ENCODE measurements at places on chromosomes 2 and 18. TPM values are rescaled to one million over a fixed set of nuclear protein-coding genes. Genes with fewer than 3 reads are reported as not detected.

DNA sequence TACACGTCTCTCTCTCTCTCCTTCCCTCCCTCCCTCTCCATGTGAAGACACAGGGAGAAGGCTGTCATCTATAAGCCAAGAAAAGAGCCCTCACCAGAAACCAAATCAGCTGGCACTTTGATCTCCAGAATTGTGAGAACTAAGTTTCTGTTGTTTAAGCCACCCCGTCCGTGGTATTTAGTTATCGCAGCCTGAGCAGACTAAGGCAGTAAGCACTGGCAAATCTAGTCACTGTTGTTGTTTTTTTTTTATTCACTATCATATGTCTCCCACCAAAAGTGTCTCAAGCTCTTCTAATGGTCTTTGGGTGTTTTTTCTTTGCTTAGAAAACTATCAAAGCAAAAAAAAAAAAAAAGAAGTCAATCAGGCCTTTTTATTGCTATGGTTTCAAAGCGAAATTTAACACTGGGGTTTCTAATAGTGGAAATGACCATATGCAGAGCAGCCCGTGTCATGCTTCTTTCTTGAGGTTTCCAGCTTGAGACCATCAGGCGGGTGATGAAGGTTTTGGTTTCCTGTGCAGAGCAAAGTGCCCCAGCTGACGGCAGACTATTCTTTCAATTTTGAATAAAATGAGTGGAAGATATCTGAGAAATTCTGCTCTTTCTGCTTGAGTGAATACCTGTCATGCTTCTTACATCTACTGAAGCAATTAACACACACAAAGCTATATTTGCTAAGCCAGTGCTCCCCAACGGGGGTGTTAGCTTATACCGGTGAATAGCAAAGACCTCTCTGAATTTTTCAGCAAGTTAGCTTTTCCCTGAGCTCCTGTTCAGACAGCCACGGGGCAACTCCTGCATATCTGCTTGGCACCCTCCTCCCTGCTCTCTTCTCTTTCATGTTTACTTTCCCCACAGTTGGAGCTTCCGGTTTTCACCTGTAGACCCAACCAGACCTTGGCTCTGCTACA lies 394.1 kb upstream of the ATP5MC3 start:
- no peaks in the 10 kb centered on the region for H3K36me3 ChIP-seq
- H3K4me3 ChIP-seq = no peak overlapping the region
- no peaks in the 10 kb centered on the region for H3K4me1 ChIP-seq
- DNase-seq = no peak

DNA sequence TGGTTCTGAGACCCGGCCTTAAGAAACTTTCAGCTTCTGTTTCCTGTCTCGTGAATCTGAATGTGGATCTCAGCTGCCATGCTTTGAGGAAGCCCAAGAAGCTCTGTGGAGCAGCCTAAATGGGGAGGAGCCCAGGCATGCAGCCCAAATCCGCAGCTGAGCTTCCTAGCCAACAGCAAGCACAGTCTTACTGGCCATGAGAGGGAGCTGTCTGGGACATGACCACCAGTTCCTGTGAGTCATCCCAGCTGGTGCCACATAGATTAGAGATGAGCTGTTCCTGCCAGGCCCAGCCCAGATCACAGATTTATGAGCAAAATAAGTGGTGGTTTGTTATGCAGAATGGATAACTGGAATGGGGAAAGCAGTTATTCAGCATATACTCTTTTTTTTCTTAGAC lies 224.4 kb upstream of the APCDD1 start:
- no peak overlapping the region for H3K27ac ChIP-seq
- H3K4me3 ChIP-seq = no peak overlapping the region
- no peaks in the 10 kb centered on the region for H3K36me3 ChIP-seq
- DNase-seq = no peak
- H3K27me3 ChIP-seq = no peaks in the 10 kb centered on the region
- no peaks in the 10 kb centered on the region for H3K4me1 ChIP-seq

GRCh38 chr2:182316950-182317349 lies 109.9 kb downstream of the PDE1A start:
- H3K4me3 ChIP-seq = no peak overlapping the region
- no peaks in the 10 kb centered on the region for H3K36me3 ChIP-seq
- H3K27me3 ChIP-seq = no peaks in the 10 kb centered on the region

DNA sequence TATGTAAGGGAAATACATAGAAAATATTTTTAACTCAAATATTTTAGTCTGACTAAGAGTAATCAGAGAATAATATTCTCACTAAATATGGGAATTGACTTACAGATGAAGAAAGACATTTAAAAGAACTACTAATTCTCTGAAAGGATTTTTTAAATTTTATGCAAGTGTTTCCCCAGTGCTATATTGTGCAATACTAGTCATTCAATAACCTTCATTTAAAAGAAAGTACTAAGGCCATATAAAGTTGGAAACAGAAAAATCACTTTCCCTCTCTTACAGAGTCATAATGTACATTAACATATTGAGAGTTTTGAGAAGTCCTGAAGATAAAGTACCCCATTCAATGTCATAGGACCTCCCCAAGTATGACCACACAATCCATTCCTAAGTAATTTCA lies 584.6 kb upstream of the ACVR2A start:
- no peaks in the 10 kb centered on the region for H3K27me3 ChIP-seq
- H3K36me3 ChIP-seq = peaks cover 7% of the 10 kb centered on the region
- DNase-seq = no peak
- H3K27ac ChIP-seq = no peak overlapping the region
- no peaks in the 10 kb centered on the region for H3K4me1 ChIP-seq

DNA sequence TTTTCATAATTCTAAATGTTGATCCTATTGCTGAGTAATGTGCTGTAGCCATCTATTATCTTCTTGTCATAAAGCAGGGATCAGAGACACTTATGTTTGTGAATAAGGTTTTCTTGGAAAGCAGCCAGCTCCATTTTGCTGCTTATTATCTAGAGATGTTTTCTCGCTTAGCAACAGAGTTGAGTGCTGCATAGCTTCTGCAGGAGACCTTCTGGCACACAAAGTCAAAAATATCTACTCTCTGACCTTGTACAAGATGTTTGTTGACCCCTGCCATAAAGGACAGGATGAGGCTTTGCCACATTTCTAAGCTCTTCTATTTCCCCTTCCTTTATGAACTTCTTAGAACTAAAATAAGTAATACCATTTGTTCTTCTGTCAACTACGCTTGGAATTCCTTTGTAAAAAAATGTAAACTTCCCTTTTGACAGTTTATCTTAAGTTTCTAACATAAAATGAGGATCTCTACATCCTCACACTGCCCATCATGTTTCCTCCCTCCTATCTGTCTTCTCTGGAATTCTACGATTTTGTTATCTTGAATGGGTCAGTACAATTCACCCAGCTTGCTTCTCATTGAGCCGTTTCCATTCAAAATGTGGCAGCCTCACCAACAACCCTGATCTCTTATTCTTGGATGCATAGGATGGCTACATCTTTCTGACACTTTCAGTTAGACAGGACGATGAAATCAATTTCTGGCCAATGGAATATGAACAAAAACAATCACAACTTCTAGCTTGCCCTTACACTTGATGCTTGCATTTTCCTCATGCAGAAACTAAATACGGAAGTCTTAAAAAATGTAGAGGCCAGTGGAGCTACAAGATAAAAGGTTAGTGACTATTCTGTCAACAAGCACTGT lies 1377.0 kb downstream of the SUCLG1 start:
- no peak overlapping the region for H3K4me3 ChIP-seq
- no peaks in the 10 kb centered on the region for H3K36me3 ChIP-seq
- no peak overlapping the region for H3K27ac ChIP-seq

DNA sequence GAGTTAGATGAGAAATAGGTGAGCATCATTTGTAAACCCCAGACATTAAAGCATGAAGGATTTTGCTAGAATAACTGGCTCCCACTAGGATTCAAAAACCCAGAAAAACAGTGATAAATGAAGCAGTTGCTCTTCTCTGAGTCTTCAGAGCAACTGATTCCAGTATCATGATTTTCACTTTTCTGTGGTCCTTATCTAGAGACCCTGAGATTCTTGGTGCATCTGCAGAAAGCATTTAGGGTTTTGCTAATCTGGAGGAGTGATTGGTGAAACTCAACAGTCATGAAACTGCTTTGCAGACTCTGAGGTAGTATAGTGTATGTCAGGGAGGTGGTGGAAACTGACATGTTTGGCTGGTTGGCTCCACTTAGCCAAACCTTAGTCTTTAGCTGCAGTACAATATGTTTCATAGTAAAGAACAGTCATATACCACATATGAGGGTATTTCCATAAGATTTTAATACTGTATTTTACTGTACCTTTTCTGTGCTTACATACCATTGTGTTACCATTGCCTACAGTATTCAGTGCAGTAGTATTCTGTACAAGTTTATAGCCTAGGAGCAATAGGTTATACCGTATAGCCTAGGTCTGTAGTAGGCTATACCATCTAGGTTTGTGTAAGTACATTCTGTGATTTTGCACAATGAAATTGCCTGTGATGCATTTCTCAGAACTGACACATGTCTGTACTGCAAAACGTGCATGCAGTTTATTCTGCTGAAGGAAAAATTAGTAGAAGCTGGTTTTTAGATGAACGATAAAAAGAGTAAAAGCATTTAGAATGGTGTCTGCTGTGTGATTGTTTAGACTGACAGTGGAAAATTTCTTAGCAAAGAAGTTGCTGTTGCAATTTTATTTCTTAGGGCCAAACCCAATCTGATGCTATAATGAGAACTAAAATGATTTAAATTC lies 23.8 kb downstream of the EML4 start:
- no peaks in the 10 kb centered on the region for H3K27me3 ChIP-seq
- peaks cover 53% of the 10 kb centered on the region for H3K4me1 ChIP-seq
- H3K36me3 ChIP-seq = peaks cover 15% of the 10 kb centered on the region
- peak overlapping the region; percentile 7 for H3K27ac ChIP-seq
- no peak for DNase-seq
- H3K4me3 ChIP-seq = no peak overlapping the region

- H3K27ac ChIP-seq = no peak overlapping the region
Measured at GRCh38 chr2:188345831-188346458, 54.3 kb downstream of the GULP1 start.

GRCh38 chr18:78865771-78866310 lies 113.8 kb upstream of the SALL3 start:
- no peaks in the 10 kb centered on the region for H3K27me3 ChIP-seq
- H3K4me1 ChIP-seq = no peaks in the 10 kb centered on the region
- H3K4me3 ChIP-seq = no peak overlapping the region

DNA sequence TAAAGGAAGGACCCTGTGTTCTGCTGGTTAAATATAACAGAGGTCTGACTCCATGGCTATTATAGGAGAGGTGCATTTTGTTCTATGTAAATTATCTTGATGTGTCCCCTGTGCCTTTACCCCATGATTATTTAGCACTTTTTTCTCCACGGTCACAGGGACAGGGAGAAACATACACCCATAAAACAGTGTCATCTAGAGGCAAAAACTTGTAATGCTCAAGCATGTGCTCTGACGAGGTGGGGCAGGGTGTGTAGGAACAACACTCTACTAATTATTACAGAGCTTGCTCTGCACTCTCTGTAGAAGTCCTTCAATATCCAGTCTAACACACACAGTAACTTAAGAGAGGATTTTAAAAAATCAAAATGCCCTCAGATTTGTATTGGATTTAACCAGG lies 187.9 kb downstream of the NEDD4L start:
- no peak overlapping the region for H3K27ac ChIP-seq
- H3K4me3 ChIP-seq = no peak overlapping the region
- no peaks in the 10 kb centered on the region for H3K36me3 ChIP-seq
- no peaks in the 10 kb centered on the region for H3K4me1 ChIP-seq

DNA sequence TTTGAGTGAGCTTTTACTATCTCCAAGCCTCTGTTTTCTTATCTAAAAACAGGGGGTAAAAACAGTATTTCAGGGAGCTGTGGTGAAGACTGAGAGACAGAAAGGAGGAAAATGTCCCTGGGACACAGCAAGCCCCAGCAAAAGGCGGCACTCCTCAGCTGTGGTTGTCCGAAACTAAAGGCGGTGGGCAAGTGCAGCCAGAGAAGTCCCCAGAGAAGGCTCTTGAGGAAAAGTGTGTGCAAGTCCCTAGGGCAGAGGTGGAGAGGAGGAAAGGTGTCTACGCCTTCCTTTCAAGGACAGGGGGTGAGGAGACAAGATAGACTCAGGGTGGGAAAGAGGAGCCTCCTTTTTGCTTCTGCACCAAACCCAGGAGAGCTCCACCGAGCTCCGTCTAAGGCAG lies 45.5 kb downstream of the CYP27C1 start:
- H3K4me1 ChIP-seq = no peaks in the 10 kb centered on the region
- no peak overlapping the region for H3K27ac ChIP-seq
- no peak overlapping the region for H3K4me3 ChIP-seq
- no peak for DNase-seq
- H3K27me3 ChIP-seq = peaks cover 1% of the 10 kb centered on the region

DNA sequence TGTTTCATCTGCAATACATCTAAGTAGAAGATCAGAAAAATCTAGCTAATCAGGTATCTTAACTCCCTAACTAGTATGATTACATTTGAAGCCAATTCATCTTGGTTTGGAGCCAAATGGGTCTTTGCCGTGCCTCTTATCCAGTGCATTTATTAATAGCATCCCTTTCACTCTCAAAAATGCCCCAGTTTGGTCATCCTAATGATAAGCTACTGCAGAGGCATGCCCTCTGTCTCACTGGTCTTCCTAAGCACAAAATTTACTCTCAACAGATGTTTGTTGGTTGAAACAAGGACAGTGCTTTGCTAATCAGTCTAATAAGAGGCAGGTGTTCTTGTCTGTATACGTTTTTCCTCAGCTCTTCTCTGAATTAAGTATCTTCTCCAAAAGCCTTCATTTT lies 403.2 kb downstream of the RAD51AP2 start:
- H3K4me3 ChIP-seq = no peak overlapping the region
- no peak overlapping the region for H3K27ac ChIP-seq
- no peaks in the 10 kb centered on the region for H3K36me3 ChIP-seq
- no peak for DNase-seq

Gene RNMT
- total RNA-seq = 43.7 TPM

Gene EPB41L3
- total RNA-seq = 0.73 TPM

Gene EHBP1
- 23.2 TPM for total RNA-seq

Measured in activated CD4-positive, alpha-beta memory T cell treated with anti-CD3 and anti-CD28 coated beads, Interleukin-2, amount 10 ng/mL, durations not matched to agents 7 days and 5 days (primary cell).